CD4-positive, alpha-beta T cell treated with Interleukin-21 for 1 hour (primary cell): ENCODE measurements at places on chromosomes 3 and 15.

GRCh38 chr15:96186105-96186504, 144.4 kb upstream of the NR2F2 start:
- no peak for DNase-seq

- no peak for DNase-seq
Observed at GRCh38 chr3:72177075-72178050, 392.4 kb upstream of the PROK2 start.

DNA sequence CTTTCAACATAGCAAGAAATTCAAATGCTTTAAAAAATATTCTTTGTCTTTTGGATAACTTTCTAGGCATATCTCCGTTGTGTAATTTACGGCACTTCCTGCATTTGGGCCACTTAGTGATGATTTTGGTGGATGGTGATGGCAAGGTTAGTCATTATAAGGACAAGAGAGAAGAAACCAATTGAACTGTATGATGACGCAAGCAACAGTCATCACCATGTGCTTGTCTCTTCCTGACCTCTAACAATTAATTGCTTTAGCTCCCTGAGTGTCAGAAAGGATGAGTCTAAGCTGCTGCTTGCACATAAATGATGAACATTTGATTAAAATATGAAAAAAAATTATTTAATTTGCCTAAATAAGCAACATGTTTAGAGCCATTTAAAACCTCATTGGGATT, 11.3 kb upstream of the P2RY12 start:
- no peak for DNase-seq

- no peak for DNase-seq
Observed at GRCh38 chr15:96524676-96525417, 194.3 kb downstream of the NR2F2 start.

- peak; percentile 21 for DNase-seq
Observed at GRCh38 chr3:196968233-196969133, at the start of gene PIGZ. PIGZ (minus strand) TSS chr3:196968833; CDS start chr3:196952031, 16,802 bp downstream.

DNA sequence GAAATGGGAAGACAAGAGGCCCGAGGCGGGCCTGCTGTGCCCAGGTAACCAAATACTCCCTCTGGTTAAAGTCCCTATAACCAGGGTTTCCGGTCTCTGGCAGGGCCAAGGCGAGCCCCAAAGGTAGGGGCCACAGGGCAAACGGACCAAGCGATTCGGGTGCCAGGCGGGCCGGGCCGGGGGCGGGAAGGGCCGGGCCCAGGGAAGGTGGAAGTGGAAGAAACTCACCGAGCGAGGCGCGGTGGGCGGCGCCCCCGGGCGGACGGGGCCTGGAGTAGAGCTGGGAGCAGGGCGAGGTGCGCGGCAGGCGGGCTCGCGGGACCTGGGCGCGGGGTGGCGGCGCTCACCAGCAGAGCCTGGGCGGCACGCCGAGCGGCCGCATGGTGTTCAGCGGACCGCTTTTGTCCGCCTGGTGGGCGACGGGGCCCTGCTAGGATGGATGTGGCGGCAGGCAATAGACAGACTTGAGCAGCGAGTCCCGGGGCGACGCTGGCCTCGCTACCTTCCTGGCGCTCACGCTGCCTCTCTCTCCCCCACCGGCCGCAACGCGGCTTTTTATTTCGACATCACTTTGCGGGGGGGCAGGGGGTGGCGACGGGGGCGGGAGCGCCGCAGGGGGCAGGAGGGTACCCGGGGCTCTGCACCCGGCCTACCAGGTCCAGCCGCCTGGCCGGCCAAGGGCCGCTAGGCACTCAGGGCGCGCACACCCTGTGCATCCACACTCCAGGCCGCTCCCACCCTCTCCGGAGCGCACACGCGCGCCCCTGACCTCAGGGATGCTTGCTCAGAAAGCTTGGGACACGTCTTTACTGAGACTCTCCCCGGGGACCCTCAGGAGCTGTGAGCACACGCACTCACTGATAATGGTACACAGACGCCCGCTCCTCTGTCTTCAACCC, at the start of gene GATA2:
GATA2 (minus strand) TSS at position 531 of the 899 bp plus-strand sequence. CDS start 6,170 bp downstream, outside the sequence.
- no peak for DNase-seq

- DNase-seq = no peak
Observed at GRCh38 chr3:168331756-168332155, 236.0 kb upstream of the GOLIM4 start.

DNA sequence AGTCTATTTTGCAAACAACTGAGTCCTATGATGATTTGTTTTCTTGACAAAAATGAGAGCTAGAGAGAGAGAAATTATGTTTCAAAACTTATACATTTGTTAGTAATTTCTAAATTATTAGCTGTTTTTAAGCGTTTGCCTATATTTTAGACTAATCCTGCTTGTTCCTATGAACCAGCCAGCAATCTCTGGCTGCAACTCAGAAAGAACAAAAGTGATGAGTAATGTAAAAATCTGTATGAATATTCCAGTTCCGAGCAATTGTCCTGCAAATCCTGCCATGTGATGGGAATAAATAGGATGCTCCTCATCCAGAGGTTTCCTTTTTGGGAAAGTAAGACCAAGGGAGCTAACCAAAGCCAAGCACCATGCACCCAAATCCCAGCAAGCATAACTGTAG, 228.3 kb upstream of the GBE1 start:
- no peak for DNase-seq

GRCh38 chr3:72675243-72675642, 173.0 kb downstream of the SHQ1 start:
- DNase-seq = no peak

DNA sequence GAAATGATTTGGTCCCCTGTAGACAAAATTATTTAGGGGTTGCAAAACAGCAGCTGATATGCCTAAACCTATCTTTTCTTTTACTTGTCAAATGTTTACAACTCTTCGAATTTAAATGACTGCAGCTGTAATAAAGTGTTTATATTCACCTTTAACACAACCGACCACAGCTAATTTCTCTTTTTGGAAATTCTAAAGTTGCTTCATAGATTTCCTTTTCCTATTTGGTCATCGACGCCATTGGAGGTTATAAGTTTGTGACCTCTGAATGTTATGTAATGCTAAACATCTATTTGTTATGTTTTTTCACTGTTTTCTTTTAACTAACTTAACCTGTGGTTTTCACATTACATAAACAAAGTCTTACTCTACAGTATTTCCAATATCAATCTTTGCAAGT, 1094.9 kb upstream of the EPHA6 start:
- DNase-seq = no peak

DNA sequence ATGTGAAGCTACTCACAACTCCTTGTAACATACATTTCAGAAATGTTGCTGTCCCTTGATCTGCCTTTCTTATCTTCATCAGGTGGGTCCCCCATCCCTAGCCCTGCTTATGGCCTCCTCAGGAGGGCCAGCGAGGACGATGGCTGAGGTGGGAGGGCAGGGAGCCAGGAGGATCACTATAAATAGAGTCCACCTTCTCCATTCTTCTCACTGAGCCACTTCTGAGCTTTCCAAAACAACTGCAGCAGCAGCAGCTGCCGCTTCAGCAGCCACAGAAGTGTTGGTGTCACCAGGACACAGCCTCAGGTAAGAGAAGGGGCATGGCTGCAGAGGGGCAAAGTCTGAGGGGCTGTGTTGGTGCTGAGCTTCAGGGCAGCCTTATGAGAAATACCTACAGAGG, 53.5 kb downstream of the ANAPC13 start:
- DNase-seq = no peak

- DNase-seq = no peak
Observed at GRCh38 chr3:284322-284721, 87.8 kb downstream of the CHL1 start.

- DNase-seq = no peak
Observed at GRCh38 chr3:55089211-55089610, 161.4 kb upstream of the LRTM1 start.

- no peak for DNase-seq
Observed at GRCh38 chr15:37819191-37819590, 115.2 kb upstream of the TMCO5A start.

- DNase-seq = no peak
Observed at GRCh38 chr15:99345832-99346462, 94.7 kb downstream of the LRRC28 start.

GRCh38 chr15:84654689-84655453, 788 bp upstream of the WDR73 start:
- DNase-seq = peak; percentile 79

DNA sequence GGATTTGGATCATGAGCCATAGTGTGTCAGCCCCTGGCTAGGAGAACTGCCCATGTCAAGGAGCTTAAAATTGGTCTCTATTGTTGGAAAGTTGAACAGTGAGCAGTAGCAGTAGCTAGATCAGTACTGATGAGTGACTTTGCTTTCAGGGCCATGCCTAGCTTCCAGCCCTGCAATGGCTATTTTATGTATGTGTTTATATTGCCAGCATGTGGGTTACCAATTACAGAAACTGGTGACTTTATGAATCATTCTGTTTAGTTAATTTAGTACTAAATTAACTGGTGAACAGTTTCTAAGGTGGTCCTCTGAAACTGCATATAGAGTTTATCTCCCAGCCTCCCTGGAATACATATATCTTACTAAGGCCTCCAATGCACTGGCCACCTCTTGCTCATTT, 908.1 kb upstream of the ALCAM start:
- DNase-seq = no peak

DNA sequence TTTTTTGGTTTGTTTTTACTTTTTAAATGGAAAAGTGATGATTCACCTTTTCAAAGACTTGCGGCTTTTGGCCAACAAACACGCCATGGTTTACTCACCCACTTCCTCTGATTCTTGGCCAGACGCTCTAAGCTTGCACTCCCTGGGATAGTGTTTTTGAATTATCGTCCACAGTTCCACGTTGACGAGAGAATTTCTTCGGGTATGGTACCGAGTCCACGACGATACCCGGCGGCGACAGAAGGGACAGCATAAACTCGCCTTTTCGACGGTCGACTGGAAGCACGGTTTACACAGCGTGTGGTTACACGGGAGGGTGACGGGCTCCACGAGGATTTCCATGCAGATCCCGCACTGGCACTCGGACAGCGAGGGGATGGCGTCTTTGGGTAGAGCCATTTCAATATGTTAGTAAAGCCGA, 783 bp downstream of the RNF168 start:
- peak; percentile 62 for DNase-seq

DNA sequence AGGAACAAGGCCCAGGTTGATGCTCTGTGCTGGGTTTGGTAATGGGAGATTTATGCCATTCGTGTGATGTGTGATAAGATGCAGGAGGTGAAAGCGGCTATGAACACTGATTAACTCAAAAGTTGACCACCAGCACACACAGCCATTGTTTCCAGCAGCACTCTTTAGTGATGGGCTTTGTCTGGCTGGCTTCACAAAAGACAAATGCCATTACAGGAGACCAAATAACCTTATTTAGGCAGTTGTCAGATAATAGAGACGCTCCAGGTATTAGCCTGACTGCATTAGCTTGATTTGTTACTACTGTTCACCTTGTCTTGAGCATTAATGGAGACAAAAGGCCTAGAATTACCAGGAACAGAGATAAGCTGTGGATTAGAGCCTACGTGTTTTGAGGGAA, 5.1 kb downstream of the HESX1 start:
- no peak for DNase-seq

GRCh38 chr3:40265181-40265580, 44.3 kb upstream of the EIF1B start:
- no peak for DNase-seq

GRCh38 chr3:41041462-41041861, 157.8 kb upstream of the CTNNB1 start:
- DNase-seq = no peak
